ENCODE measurements at places on chromosomes 1 and 21. TPM values are rescaled to one million over a fixed set of nuclear protein-coding genes. Genes with fewer than 3 reads are reported as not detected.

- DNase-seq = no peak
These were observed 284.9 kb downstream of the PBX1 start for GRCh38 chr1:164843743-164844500.

GRCh38 chr1:241590719-241591118, 49.5 kb downstream of the CHML start:
- no peak for DNase-seq

DNA sequence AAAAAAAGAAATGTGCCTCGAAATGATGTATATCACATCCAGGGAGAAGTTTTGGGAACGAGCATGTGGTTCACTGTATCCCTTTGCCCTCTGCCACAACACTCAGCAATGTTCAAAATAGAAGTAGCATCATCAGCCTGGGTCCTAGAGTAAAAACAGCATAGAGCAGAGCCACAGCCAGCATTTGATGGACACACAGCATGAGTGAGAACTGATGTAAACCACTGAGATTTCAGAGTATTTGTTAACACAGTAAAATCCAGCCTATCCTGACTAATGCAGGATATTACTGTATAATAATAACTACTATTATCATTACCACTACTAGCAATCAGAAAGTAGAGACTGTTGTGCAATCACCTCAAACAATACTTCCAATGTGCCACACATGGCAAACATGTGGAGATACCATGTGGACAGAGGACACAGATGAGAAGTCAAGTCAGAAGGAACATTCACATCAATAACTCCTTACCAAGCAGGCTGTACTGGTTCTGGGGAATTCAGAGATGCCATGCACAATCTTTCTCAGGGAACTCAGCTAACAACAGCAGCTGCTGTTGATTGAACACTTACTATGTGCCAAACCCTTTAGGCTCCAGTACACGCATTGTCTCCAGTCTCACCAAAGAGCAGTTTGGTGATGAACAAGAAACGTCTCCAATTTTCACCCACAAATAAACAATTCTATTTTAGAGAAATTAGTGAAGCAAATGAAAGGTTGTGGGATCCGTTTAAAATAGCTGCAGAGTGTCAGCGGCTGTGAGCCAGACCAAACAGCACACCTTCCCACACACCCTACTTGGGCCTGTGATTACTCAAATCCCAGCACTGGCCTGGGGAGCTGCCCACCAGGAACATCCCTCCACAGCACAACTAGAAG, 16.6 kb upstream of the GFI1 start:
- DNase-seq = no peak

SYNC gene
- total RNA-seq = 10.3 TPM

SLAMF9 gene
- not detected for total RNA-seq
